ENCODE measurements at places on chromosomes 16 and 17.

GRCh38 chr17:80573701-80574100, 29.1 kb downstream of the RPTOR start:
- DNase-seq, result no peak

GRCh38 chr16:68486502-68487202, 38.3 kb upstream of the SMPD3 start:
- DNase-seq, result no peak

DNA sequence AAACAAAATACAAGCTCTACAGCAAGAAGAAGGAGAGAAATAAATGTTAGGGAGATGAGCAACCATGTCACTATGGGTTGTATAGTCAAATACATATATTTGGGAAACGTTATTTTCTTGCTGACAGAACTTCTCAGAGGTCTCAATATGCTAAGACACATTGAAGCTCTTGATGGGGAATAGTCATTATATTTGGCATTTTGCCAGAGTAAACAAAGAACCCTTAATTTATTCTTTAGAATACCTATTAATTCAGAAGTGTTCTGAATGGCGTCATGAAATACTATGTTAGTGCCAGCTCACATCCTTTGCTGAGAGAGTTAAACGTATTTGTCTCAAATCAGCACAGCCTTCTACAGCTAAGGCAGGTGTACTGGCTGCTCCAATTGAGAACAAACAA, 458.9 kb downstream of the CDH13 start:
- no peak for DNase-seq

DNA sequence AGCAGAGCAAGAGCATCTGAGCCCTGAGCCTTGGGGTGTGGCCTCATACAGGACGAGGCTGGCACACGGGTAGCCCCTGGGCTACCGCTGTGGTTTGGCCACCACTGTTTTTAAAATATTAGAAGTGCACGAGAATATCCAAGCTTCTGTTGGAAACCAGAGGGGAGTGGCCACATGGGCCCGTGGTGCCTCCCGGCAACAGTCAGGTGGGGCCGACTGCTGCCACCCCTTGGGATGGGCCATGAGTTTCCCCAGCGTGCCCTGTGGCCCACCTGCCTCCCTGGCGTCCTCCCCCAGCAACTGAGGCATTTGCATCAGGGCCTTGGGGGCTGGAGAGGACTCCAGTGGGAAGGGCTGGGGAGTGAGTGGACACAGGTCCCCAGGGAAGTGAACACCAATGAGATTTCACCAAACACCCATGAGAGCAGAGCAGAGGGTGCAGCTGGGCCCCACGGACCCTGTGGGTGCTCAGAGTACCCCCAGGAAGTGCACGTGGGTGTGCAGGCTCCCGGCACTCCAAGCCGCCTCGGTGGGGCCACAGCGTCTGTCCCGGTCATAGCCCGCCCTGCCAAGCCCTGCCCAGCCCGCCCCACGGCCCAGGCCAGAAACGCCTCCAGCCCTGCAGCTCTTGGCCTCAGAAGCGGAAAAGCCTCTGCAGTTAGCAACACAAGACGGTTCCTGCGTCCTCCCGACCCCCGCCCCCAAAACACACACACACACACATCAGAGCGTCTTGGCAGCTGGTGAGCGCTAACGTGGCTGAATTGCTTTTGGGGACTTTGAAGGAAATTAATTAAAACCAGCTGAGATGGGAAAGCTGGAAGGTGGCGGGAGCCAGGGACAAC, 22.7 kb downstream of the ZNF469 start:
- DNase-seq, result no peak

- DNase-seq, result no peak
These were observed 113.4 kb upstream of the PMFBP1 start for GRCh38 chr16:72285324-72285723.

- DNase-seq, result no peak
These were observed 535.1 kb downstream of the CDH11 start for GRCh38 chr16:64586781-64587180.

DNA sequence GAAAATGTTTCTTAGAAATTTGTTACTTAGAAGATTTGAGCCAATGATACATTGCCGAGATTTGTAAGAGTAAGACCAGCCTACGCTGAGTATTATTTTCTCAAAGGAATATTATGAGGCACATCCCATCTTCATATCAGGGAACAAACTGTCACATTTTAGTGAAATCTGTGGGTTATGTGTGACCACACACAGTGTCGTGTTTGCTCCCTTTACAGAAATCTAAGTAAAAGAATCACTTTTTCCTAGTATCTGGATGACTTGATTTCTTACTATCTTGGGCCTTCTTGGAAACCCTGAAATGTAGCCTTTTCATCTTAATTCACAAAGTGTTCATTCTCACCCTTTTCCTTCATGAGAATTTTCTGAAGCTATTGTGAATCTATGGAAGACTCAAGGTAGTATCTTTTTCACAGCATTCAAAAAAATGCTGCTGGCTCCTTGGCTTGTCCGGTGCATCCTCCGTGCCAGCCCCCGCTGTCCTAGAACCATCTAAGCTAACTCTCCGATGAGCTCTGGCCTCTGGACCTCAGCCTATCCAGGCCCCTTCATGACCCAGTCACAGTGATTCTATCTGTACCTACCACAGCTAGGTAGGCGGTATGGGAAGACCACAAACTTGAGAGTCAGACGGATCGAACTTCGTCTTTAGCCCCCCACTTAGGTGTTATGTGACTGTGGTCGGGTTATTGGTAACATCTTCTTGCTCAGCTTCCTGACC, 524.3 kb downstream of the MAF start:
- DNase-seq, result no peak

DNA sequence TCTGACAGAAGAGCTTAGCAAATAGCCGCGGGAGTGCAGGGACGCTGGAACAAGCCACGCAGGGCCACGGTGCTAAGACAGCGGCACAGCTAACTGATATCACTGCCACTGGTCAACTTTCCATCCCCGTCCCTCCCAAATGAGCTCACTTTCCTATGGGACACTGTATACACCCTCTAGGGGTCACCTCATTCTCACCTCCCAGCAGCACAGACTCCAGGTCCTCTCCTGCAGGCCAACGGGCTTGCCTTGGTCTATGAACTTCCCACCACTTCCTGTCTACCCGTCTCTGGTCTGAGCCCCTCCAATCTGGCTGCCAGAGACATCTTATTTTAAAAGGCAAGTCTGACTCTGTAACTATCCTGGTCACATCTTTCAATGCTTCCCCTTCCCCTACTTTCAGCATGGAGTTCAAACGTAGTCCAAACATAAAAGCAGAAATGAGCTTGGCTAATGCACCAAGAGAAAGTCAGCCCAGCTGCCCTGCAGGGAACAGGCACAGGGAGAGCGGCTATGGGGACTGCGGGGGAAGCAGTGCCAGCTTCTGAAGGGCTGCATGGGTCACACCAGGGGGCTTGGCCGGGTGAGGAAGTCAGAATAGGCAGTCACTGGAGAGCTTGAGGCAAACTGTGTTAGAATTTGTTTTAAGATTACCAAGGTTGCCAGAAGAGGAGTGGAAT, 26.3 kb upstream of the SLC38A8 start:
- DNase-seq, result no peak

- DNase-seq, result no peak
These were observed 260.3 kb downstream of the FTO start for GRCh38 chr16:53964145-53964790.

DNA sequence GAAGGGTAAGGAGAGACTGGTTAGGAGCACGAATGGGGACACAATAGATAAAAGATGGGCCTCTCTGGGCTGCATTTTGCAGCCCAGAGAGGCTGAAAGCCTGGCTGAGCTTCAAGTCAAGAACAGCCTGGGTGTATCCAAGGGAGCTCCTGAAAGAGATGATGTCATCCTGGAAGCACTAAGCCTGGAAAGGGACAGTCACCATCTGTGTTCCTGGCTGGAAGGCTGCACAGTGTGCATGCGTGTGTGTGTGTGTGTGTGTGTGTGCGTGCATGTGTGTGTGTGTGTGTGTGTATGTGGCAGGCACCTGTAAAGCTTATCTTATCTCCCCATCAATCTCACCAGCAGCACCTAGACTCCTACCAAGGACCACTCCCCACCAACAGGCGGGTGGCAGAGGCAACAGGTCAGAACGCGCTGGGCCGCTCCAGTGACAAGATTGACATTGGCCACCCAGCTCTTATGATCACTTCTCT, 44.1 kb downstream of the COG7 start:
- DNase-seq, result no peak

GRCh38 chr16:88638323-88639230, at the start of gene IL17C:
Gene IL17C (plus strand): TSS chr16:88638572. CDS start chr16:88638642, 70 bp downstream.
- no peak for DNase-seq

- DNase-seq, result peak; percentile 41
These were observed 14.7 kb downstream of the KCTD19 start for GRCh38 chr16:67311607-67312488.

DNA sequence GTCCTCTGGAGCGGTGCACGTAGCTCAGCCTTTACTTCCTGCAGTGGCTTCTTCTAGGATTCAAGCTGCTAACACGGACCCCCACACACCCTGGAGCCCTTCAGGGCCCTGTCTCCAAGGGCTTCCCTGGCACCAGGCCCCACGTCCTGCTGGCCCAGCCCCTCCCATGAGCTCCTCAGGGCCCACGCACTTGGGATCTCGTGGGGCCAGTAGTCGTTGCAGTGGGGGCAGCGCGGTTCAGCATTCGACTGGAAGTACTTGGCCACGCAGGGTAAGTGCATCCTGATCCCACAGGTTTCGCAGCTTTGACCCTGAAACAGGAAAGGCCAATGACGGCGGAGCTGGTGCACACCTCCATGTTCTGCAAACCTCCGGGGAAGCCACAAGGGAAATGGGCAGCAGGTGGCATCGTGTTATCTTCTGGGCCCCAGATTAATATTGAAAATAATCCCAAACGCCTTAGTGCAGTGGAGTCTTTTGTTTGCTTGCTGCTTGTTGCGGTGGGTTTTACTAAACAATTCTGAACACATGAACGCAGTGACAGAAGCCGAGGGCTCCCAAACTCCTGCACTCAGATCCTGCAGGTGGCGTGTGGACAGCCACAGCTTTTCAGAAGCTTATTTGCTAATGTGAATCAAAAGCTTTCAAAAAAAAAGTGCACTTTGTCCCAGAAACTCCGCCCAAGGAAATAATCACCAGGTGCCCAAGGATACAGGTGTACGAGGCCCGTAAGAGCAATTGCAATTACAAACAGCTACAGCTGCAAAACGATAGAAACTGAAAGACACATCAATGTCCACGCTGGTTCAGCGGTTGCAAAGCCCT, 22.4 kb downstream of the KDM8 start:
- DNase-seq, result no peak

GRCh38 chr16:66910175-66910940, 8.3 kb downstream of the CDH16 start:
- no peak for DNase-seq

DNA sequence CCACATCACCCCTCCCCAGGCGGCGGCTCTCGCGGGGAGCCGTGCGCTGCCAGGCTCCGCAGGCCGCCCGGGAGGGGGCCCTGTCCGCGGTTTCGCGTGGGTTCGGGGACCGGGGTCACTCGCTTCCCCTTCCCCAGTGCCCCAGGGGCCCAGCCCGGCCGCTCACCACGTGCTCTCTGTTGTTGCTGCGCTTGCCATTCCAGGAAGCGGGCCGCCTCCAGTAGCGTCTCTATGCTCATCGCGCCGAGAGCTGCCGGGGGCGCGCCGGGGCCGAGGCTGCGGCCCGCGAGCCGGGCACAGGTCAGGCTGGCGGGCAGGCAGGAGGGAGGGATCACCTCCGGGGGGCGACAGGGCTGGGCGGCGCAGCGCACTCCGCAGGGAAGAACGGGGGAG, 390 bp downstream of the MNT start:
- no peak for DNase-seq

GRCh38 chr17:18234853-18235380, 9.5 kb downstream of the LLGL1 start:
- no peak for DNase-seq

DNA sequence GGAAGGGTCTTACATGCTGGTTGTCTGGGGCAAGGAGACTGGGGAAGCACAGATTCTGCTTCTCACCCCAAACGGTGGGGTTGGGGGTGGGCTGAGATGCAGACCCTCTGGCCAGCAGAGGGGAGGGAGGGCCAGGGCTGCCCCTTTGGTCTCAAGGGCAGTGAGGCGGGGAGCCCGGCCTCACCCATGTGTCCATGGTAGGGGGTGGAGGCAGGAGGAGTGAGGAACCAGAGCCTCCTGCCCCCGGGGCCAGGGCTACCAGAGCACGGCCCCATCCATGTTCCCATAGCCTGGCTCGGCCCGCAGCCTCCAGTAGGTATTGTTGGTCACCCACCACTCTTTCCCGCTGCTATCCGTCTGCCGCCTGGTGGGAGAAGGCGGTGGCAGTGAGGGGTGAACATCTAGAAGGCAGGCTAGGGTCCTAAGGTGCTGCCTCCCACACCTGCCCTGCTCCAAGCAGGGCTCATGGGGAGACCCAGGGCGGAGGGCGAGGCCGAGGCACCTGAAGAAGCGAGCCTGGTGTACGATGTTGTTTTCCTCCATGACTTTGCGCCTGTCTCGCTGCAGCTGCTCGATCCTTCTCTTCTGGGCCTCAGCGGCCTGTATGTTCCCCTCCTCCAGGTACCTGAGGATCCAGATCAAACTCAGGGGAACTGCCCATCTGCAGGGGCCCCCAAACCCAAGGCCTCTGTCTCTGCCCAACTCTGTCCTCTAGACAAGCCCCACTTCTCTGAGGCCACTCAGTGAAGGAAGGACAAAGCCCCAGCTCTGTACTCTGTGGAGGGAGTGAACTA, 13.4 kb downstream of the OSBPL7 start:
- no peak for DNase-seq

- no peak for DNase-seq
These were observed 12.4 kb upstream of the TAC4 start for GRCh38 chr17:49859991-49860953.

DNA sequence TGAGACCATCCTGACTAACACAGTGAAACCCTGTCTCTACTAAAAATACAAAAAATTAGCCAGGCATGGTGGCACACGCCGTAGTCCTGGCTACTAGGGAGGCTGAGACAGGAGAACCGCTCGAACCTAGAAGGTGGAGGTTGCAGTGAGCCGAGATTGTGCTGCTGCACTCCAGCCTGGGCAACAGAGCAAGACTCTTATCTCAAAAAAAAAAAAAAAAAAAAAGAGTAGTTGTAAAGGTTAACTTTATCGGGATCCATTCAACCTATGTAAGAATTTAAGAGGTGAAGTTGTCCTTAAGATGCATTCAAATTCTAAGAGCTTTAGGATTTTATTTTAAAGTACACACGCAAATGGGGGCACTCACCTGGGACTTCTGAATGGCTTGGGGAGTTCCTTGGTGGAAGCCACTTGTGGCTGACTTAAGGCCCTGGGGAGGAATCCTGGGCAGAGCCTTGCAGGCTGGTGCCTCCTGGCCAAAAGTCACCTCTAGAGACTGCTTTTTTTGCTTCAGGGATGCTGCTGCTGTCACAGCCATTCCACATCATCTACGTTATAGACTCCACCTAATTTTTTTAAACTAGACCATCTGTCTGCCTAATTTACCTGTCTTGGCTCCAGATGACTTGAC, 3.3 kb downstream of the CTCF start:
- no peak for DNase-seq

GRCh38 chr17:7408252-7408727, 645 bp downstream of the NLGN2 start:
- DNase-seq, result no peak

Data from activated CD8-positive, alpha-beta memory T cell treated with anti-CD3 and anti-CD28 coated beads for 48 hours (primary cell).